ENCODE measurements at places on chromosomes 1 and 21. TPM values are rescaled to one million over a fixed set of nuclear protein-coding genes. Genes with fewer than 3 reads are reported as not detected.

Gene NBPF9
- 10.1 TPM for total RNA-seq

Gene OR2T33
- not detected for total RNA-seq

Gene CC2D1B
- 53.3 TPM for total RNA-seq

Gene LAMC1
- not detected for total RNA-seq

Gene TMEM81
- total RNA-seq: 2.8 TPM

Gene ZBTB8B
- total RNA-seq: not detected

Gene PRDM16
- total RNA-seq: 0.18 TPM

Gene C8A
- total RNA-seq: not detected

Gene RNU1-4
- 1,730 TPM for total RNA-seq

Gene LRRN2
- total RNA-seq: not detected

Gene HTR6
- total RNA-seq: not detected

Gene VAMP3
- total RNA-seq: 32.0 TPM

Gene OBSCN
- total RNA-seq: 14.4 TPM

Gene SLC6A17
- not detected for total RNA-seq

Gene CRYAA
- total RNA-seq: not detected

Gene SPRR5
- total RNA-seq: not detected

Gene OLFML2B
- total RNA-seq: not detected

Gene TSPEAR
- not detected for total RNA-seq

Gene EFNA3
- total RNA-seq: 5.5 TPM

Gene HNRNPR
- total RNA-seq: 217 TPM

Gene CD5L
- not detected for total RNA-seq

Gene CCDC28B
- 71.4 TPM for total RNA-seq

Gene NCAM2
- not detected for total RNA-seq

Gene VANGL2
- not detected for total RNA-seq

Gene OLIG2
- total RNA-seq: not detected

Gene CRP
- not detected for total RNA-seq

Gene FAM72A
- total RNA-seq: 30.0 TPM

Gene PTAFR
- total RNA-seq: 0.50 TPM

Gene WLS
- total RNA-seq: not detected

Gene FAM151A
- total RNA-seq: not detected

Gene CFHR4
- not detected for total RNA-seq

Gene GBP6
- 0.16 TPM for total RNA-seq

Gene PGBD5
- not detected for total RNA-seq

Gene CCT8
- 243 TPM for total RNA-seq

Gene EVA1C
- total RNA-seq: 3.0 TPM

Gene SEC22B
- 21.9 TPM for total RNA-seq

Gene WNT3A
- not detected for total RNA-seq

Gene MYOC
- total RNA-seq: not detected

Gene GJC2
- total RNA-seq: 4.4 TPM

Gene PADI2
- not detected for total RNA-seq

Gene GNG12
- not detected for total RNA-seq

Gene ELAPOR1
- 2.8 TPM for total RNA-seq

Gene PIGR
- not detected for total RNA-seq

Gene MTMR11
- 1.2 TPM for total RNA-seq

Gene LAX1
- total RNA-seq: 15.5 TPM

Gene DENND2C
- total RNA-seq: 0.40 TPM

Gene OR10J1
- not detected for total RNA-seq

Gene FNDC10
- 7.5 TPM for total RNA-seq

Gene GJA5
- total RNA-seq: not detected

Gene S100A4
- total RNA-seq: 665 TPM

Gene MPL
- total RNA-seq: not detected

Gene KMO
- not detected for total RNA-seq

Gene CITED4
- 10.0 TPM for total RNA-seq

Gene IQGAP3
- total RNA-seq: 28.6 TPM

Gene ATP8B2
- 71.6 TPM for total RNA-seq

Gene CELA2B
- not detected for total RNA-seq

Gene CFAP45
- 0.79 TPM for total RNA-seq

Data from activated CD8-positive, alpha-beta T cell treated with anti-CD3 and anti-CD28 coated beads, Interleukin-2, amount 10 ng/mL, durations not matched to agents 7 days and 5 days (primary cell).